ENCODE measurements at places on chromosomes 13 and 19. TPM values are rescaled to one million over a fixed set of nuclear protein-coding genes. Genes with fewer than 3 reads are reported as not detected.

- H3K4me1 ChIP-seq, result peaks cover 24% of the 10 kb centered on the region
- peak; percentile 24 for DNase-seq
- H3K27me3 ChIP-seq, result no peaks in the 10 kb centered on the region
- H3K27ac ChIP-seq, result peak overlapping the region; percentile 83
- H3K36me3 ChIP-seq, result peaks cover 37% of the 10 kb centered on the region
These were observed 1.6 kb downstream of the ZNF730 start for GRCh38 chr19:23118400-23118799.

DNA sequence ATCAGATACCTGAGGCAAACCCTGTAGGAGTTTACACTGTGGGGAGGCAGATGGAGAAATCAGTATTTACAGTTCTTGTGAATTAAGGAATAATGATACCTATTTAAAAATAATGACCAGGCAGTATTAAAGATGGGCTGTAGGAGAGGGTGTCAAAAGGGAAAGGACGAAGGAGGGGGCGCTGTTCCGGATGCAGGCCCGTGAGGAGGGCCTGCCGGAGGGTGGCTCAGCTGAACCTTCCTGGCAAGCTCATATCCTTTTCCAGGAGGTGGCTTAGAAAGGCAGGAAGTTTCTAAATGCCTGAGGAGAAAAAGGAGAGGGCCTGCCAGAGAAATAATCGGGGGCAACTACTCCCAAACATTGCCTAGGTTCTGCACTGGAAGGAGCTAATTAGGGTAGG is 46.6 kb downstream of the MBNL2 start:
- peaks cover 41% of the 10 kb centered on the region for H3K4me1 ChIP-seq
- H3K36me3 ChIP-seq, result no peaks in the 10 kb centered on the region
- peak overlapping the region; percentile 89 for H3K27ac ChIP-seq
- peak; percentile 20 for DNase-seq
- H3K27me3 ChIP-seq, result no peaks in the 10 kb centered on the region
- H3K4me3 ChIP-seq, result no peak overlapping the region

DNA sequence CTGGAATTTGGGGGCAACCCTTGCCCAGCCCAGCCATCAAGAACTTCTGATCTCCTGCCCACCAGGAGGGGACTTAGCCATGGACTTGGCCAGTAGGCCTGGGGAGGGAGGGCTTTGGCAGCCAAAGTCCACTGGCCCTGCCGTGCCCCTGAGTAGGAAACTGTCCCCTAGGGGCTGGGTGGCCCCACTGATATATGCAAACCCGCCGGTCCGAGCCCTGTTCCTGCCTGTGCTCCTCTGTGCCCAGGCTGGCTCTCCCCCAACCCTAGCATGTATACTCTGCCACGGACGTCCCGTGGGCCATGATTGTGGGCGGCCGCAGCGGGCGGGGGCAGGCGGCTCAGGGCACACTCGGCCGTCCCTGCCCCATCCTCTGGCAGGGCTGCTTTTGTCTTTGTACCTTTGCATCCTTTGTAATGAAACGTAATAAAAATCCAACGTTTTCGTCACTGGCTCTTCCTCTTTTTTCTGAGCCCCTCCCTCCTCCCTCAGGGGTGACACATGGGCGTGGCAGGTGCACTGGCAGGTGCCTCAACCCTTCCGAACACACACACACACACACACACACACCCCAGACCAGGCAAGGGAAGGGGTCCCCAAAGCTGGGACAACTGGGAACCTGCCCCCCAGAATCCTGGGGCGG is 9.1 kb downstream of the COMP start:
- H3K36me3 ChIP-seq, result no peaks in the 10 kb centered on the region
- no peak overlapping the region for H3K27ac ChIP-seq
- H3K4me1 ChIP-seq, result peaks cover 8% of the 10 kb centered on the region
- peaks cover 98% of the 10 kb centered on the region for H3K27me3 ChIP-seq

CYP2S1 gene
- total RNA-seq, result 173 TPM

ZNF492 gene
- 0.17 TPM for total RNA-seq

HSH2D gene
- total RNA-seq, result 3.0 TPM

KIR2DL4 gene
- not detected for total RNA-seq

GRCh38 chr13:22839603-22840530 is 340.9 kb upstream of the SGCG start:
- H3K27ac ChIP-seq, result no peak overlapping the region
- H3K4me1 ChIP-seq, result no peaks in the 10 kb centered on the region
- no peak overlapping the region for H3K4me3 ChIP-seq
- DNase-seq, result no peak
- H3K27me3 ChIP-seq, result no peaks in the 10 kb centered on the region

DNA sequence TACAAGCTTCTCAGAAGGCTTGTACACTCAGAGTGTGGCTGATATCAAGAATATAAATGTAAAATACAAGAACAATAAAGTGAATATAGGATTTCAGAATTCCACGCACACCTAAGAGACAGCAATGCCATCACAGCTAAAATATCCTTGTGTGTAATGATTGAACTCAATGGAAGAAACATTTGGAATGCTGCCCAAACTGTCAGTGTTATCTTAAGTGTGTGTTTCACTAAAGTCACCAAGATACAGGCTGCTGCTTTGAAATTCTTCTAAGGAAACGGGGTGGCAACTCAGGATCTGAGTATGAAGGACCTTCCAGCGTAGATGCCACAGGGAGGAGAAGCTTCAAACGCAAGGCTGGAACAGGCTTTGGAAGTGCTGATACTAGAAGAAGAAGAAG is 86.8 kb downstream of the SGCG start:
- no peaks in the 10 kb centered on the region for H3K4me1 ChIP-seq
- H3K27ac ChIP-seq, result no peak overlapping the region
- H3K36me3 ChIP-seq, result no peaks in the 10 kb centered on the region
- no peak overlapping the region for H3K4me3 ChIP-seq
- no peak for DNase-seq
- H3K27me3 ChIP-seq, result no peaks in the 10 kb centered on the region

GRCh38 chr13:76711550-76712182 is 174.5 kb downstream of the KCTD12 start:
- H3K4me3 ChIP-seq, result no peak overlapping the region
- no peaks in the 10 kb centered on the region for H3K27me3 ChIP-seq
- no peaks in the 10 kb centered on the region for H3K36me3 ChIP-seq
- H3K27ac ChIP-seq, result no peak overlapping the region
- H3K4me1 ChIP-seq, result peaks cover 13% of the 10 kb centered on the region

TMEM150B gene
- total RNA-seq, result not detected

- no peak overlapping the region for H3K4me3 ChIP-seq
- no peak overlapping the region for H3K27ac ChIP-seq
These were observed 4.9 kb downstream of the FXYD3 start for GRCh38 chr19:35120492-35120891.

Measured in WTC11 (cell line).